Naive thymus-derived CD8-positive, alpha-beta T cell (primary cell): ENCODE measurements at places on chromosomes 16 and 17. TPM values are rescaled to one million over a fixed set of nuclear protein-coding genes. Genes with fewer than 3 reads are reported as not detected.
A peak's percentile ranks its signal among the peaks of the same experiment; 100 is the strongest.

DNA sequence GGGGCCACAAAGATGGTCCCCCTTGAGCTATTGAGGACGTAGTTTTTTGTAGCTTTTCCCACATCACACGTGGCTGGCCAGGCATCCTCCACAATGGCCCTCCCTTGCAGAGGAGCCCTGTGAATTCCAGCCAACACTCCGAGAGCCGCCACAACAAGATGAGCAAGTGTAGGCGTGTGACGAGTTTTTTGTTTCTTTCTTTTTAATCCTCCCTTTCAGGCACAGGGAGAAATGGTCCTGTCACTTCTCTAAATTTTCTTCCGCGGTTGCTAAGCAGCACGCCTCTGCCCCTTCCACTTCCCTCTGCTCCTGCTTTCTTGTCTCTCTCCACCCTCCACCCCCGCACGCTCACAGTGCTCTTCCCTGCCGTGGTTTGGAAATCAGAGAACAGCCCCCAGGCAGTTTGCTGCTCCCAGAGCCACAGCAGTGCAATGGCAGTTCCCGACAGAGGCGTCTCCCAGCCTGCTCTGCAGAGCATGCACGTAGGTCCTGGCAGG lies 68.0 kb upstream of the MRTFB start:
- peaks cover 8% of the 10 kb centered on the region for H3K4me1 ChIP-seq
- H3K27ac ChIP-seq: no peak overlapping the region
- H3K4me3 ChIP-seq: no peak overlapping the region
- H3K36me3 ChIP-seq: no peaks in the 10 kb centered on the region

RNF40 gene
- total RNA-seq: 112 TPM

DNA sequence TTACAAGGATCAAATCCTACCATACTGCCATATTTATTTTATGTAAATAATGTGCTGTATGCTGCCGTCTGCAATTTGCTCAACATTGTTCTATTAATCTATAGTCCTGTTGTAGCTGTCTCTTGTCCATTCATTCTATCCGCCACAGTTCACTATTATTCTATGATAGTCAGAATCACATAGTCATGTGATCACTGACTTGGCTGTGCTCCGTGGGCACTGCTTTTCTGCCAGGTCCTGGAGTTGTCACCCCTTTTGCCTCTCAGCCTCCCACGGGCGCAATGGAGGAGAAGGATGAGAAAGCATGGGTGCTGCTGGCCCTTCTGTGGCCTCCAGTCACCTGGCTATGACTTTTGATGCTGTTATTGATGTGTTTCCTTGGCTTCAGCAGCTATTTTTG lies 37.3 kb upstream of the ANKFY1 start:
- H3K27me3 ChIP-seq: no peaks in the 10 kb centered on the region
- peaks cover 24% of the 10 kb centered on the region for H3K4me1 ChIP-seq
- H3K4me3 ChIP-seq: no peak overlapping the region
- no peak overlapping the region for H3K27ac ChIP-seq
- DNase-seq: no peak
- H3K36me3 ChIP-seq: peaks cover 67% of the 10 kb centered on the region

GRCh38 chr16:89004209-89004831 lies 27.3 kb upstream of the CBFA2T3 start:
- peak; percentile 36 for DNase-seq
- H3K4me3 ChIP-seq: no peak overlapping the region
- H3K27me3 ChIP-seq: peaks cover 27% of the 10 kb centered on the region
- H3K36me3 ChIP-seq: no peaks in the 10 kb centered on the region
- peaks cover 22% of the 10 kb centered on the region for H3K4me1 ChIP-seq

DNA sequence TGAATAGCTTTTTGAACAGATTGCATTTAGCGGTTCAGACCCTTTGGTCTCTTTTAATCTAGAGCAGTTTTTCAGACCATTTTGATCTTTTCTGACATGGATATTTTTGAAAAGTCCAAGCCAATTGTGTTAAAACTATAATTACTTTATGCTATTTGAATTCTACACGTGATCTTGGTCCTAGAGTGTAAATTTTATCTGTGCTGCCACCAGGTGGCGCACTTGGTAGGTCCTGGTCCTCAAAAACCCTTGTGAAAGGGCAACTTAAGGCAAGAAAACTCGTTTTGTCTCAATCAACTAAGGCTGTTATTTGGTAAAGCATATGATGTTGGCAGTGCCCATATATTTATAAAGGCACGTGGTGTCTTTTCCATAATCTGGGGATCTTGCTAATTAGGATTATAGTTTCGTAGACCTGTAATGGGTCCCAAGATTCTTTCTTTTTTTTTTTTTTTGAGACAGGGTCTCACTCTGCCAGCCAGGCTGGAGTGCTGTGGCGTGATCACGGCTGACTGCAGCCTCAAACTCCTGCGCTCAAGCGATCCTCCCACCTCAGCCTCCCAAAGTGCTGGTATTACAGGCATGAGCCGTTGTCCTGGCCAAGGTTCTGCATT lies 43.9 kb upstream of the TEX2 start:
- H3K27me3 ChIP-seq: no peaks in the 10 kb centered on the region
- no peaks in the 10 kb centered on the region for H3K36me3 ChIP-seq
- peak; percentile 62 for DNase-seq
- no peak overlapping the region for H3K4me3 ChIP-seq
- no peaks in the 10 kb centered on the region for H3K4me1 ChIP-seq

ACE gene
- 1.9 TPM for total RNA-seq

GRCh38 chr17:37338847-37339246 lies 36.9 kb upstream of the C17orf78 start:
- no peak overlapping the region for H3K27ac ChIP-seq
- DNase-seq: no peak
- peaks cover 1% of the 10 kb centered on the region for H3K4me1 ChIP-seq
- no peak overlapping the region for H3K4me3 ChIP-seq
- peaks cover 37% of the 10 kb centered on the region for H3K36me3 ChIP-seq

DNA sequence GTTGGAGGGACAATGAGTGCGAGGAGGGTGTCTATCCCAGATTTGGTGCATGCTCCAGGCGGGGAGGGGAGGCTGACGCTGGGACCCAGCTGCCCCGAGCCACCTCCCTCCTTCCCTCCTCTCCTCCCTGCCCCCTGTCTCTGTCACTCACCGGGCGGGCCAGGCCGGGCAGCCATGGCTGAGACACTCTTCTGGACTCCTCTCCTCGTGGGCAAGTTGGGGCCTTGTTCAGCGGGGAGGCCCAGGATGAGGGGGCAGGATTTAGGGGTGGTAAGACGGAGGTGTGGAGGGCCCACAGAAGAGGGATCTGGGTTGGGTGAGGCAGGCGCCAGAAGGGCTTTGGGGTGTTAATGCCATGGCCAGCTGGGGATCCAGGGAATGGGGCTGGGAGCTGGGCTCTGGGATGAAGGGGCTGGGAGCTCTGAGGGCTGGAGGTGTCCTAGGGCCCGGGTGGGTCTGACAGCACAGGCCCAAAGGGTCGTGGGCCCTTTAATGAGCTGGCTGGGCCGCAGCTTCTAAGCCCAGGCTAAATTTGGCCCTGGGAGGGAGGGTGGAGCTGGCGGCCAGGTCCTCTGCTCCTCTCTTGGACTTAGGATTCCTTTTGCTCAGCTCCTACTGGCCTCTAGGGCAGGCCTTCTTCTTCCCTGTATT lies at the start of gene SGCA:
Gene SGCA (plus strand): TSS at position 139 of the 651 bp plus-strand sequence. CDS start 36 bp downstream, at position 175.
- H3K4me1 ChIP-seq: peaks cover 26% of the 10 kb centered on the region
- no peak for DNase-seq
- H3K27ac ChIP-seq: no peak within 1 kb of the TSS
- H3K27me3 ChIP-seq: peaks cover 1% of the 10 kb centered on the region

- peak overlapping the region; percentile 80 for H3K27ac ChIP-seq
- peaks cover 67% of the 10 kb centered on the region for H3K36me3 ChIP-seq
- peaks cover 30% of the 10 kb centered on the region for H3K4me1 ChIP-seq
- no peak for DNase-seq
These were observed 19.5 kb upstream of the CORO6 start for GRCh38 chr17:29642171-29642611.

DNA sequence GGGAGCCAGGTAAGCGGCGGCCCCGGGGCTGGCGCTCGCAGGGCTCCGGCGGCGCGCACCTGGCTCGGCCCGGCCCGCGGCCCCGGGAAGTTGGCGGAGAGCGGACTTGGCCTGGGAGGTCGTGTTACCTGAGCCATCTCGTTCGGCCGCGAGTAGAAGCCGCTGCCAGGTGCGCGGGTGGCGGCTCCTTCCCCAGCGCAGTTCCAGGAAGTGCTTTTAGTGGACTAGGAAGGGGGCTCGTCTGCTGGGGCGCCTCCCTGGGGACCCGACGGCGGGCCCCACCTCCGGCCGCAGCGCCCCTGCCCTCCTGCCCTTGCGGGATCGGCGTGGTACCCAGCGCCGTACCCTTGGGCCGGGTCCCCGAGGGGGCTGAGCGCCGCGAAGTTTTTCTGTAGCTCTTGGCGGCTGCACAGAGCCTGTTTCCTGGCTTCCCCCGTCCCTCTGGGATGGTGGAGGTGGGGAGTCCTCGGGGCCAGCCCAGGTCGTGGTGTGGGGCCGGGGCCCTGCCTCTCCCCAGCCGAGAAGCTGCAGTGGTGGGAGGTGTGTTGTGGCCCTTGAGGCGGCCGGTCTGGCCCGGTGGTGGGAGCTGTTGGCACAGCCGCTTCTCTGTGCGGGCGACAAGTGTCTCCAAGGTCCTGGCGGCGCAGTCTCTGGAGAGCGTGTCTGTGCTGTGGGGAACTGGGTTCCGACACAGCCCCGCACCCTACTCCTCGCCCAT lies 96.9 kb downstream of the RAB11FIP4 start:
- H3K27ac ChIP-seq: peak overlapping the region; percentile 99
- no peaks in the 10 kb centered on the region for H3K27me3 ChIP-seq
- H3K4me3 ChIP-seq: peak overlapping the region; percentile 85
- peaks cover 2% of the 10 kb centered on the region for H3K36me3 ChIP-seq
- peaks cover 42% of the 10 kb centered on the region for H3K4me1 ChIP-seq

CTF1 gene
- total RNA-seq: 1.0 TPM

MYH11 gene
- total RNA-seq: not detected

- no peak for DNase-seq
- H3K27me3 ChIP-seq: no peaks in the 10 kb centered on the region
- no peak overlapping the region for H3K27ac ChIP-seq
- H3K36me3 ChIP-seq: no peaks in the 10 kb centered on the region
These were observed 235.7 kb downstream of the NTN1 start for GRCh38 chr17:9256751-9257629.
